ENCODE measurements at places on chromosomes 2 and 18. TPM values are rescaled to one million over a fixed set of nuclear protein-coding genes. Genes with fewer than 3 reads are reported as not detected.

Gene GPR55
- total RNA-seq: not detected

DNA sequence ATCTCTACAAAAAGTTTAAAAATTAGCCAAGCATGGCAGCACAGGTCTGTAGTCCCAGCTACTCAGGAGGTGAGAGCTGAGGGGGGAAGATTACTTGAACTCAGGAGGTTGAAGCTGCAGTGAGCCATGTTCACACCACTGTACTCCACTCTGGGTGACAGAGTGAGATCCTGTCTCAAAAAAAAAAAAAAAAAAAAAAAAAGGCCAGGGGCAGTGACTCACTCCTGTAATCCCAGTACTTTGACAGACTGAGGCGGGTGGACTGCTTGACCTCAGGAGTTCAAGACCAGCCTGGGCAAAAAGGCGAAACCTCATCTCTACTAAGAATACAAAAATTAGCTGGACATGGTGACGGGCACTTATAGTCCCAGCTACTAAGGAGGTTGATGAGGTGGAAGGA is 37.0 kb downstream of the PUM2 start:
- DNase-seq: no peak

GRCh38 chr18:155688-156087 is 2.7 kb upstream of the USP14 start:
- DNase-seq: no peak

- no peak for DNase-seq
Observed at GRCh38 chr2:183341057-183341456, 216.8 kb downstream of the NUP35 start.
